ENCODE measurements at places on chromosomes 11 and 22.

DNA sequence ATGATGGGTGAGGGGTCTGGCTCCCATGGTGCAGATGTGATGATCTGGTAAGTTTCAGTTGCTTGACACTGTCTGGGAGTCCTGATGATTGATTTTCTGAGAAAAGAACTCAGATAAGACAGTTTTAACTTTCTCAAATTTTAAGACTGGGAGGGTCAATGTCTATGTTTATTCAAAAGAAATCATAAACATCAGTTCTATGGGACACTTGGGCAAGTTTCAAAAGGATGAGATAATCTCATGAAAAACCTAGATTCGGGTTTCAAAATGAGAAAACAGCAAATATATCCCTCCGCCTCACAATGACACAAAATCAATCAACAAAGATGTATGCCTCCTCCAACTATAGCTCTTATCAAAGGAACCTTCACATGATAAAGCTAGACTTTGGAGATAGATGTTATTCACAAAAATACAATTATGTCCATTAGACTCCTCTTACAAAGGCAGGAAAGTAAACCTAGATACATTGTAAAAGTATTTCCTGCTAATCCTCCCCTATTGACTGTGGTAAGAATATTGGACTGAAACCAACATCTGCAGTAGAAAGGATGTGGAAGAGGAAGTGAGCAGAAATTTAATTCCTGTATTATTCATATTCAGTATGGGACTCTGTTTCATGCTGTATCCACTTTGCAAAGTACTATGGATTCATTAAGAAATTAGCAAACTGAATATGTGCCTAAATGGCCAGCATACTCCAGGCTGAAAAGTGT lies 21.6 kb downstream of the SVIP start:
- no peak for DNase-seq

DNA sequence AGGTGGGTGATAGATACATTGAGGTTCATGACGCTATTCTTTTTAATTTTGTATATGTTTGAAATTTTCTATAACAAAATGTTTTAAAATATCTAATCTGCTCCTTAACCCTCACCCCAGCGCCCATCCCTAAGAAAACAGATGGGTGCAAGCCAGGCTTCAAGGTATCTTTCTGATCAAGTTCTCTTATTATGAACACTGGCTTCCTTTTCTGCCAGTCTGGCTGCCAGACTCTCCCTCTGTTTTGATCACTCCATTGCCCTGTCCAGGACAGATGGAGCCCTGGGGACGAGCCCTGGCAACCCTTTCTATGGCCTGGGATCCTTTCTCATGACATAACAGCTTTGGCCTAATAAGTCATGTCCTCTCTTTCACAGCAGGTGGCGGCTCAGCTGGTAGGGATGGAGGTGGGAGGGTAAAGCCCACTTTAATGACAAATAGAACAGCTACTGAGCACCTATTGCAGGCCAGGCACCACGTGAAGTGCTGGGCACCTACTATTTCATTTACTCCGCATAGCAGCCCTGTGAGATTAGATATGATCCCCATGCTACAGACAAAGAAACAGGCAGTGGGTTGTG lies 38.4 kb downstream of the DRD2 start:
- DNase-seq: no peak

- DNase-seq: no peak
These were observed 9.7 kb upstream of the SMCO4 start for GRCh38 chr11:93552874-93553273.

- no peak for DNase-seq
These were observed 56.3 kb upstream of the GRK3 start for GRCh38 chr22:25508161-25508560.

- DNase-seq: no peak
These were observed 80.8 kb downstream of the SGSM3 start for GRCh38 chr22:40451210-40451609.
